ENCODE measurements at places on chromosomes 4 and X. TPM values are rescaled to one million over a fixed set of nuclear protein-coding genes. Genes with fewer than 3 reads are reported as not detected.

ETFDH gene
- total RNA-seq = 76.6 TPM

GUCY1A1 gene
- 7.1 TPM for total RNA-seq

HSPA4L gene
- 25.2 TPM for total RNA-seq

SSX2B gene
- total RNA-seq = not detected

DNA sequence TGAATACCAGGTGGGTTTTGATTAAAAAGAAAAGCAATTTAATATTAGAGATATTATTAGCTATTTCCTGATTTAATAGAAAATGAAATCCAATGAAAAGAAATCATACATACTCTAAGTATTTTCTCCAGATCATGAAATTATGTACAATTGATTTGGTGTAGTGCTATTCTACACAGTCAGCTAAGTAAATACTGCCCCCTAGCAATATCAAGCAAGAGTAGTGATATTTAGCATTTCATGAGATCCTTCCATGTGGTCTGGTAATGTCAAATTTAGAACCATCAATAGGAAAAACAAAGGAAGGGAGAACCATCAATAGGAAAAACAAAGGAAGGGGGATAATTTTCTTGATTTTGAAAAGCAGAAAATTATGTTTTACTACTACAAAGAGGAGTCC is 114.6 kb downstream of the TBCK start:
- DNase-seq = no peak
- no peaks in the 10 kb centered on the region for H3K36me3 ChIP-seq
- no peak overlapping the region for H3K27ac ChIP-seq
- H3K4me1 ChIP-seq = no peaks in the 10 kb centered on the region

GRCh38 chr4:153970169-153970568 is 181.3 kb upstream of the SFRP2 start:
- H3K4me3 ChIP-seq = no peak overlapping the region
- no peak for DNase-seq
- no peak overlapping the region for H3K27ac ChIP-seq
- H3K36me3 ChIP-seq = no peaks in the 10 kb centered on the region
- H3K27me3 ChIP-seq = no peaks in the 10 kb centered on the region
